ENCODE measurements at places on chromosomes 13 and 19.
A peak's percentile ranks its signal among the peaks of the same experiment; 100 is the strongest.

GRCh38 chr19:29277102-29277501 is 64.2 kb upstream of the UQCRFS1 start:
- no peak for DNase-seq

DNA sequence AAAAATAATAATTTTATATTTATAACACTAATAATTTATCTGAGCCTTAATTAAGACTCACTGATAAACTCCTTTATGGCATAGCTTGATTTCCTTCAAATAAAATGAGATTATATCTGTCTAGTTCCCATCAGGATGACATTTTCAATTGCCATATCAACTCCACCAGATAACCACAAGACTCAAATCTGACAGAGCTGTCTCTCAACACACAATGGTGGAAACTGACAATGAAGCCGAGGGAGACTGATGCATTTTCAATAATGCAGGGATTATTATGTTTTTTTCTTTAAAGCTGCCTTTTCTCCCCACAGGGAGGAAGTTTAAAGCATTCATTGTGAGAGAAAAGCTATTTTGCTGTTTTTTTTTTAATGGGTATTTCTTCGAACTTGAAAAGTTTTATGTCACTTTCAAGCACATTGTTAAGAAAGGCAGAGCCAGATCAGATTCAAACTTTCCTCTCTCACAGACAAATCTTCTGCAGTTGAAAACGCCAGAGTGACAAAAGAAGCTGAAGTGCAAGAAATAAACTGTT is 1326.9 kb upstream of the MIR17HG start:
- no peak for DNase-seq

DNA sequence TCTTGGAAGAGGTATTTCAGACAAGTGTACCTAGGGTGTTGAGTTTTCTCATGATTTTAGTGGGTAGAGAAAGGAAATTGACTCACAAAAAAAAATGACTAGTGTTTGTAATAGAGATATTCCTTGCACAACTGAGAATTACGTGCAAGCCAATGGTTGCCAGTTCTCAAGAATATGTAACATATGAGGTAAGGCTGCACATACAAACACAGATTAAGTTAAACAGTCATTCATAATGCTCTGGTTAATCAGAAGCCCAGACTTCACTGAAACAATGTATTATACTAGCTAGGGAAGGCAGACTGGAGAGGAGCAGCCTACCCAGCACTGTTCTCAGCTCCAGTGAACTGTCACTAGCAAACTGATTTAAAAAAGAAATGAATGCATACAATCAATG is 418.3 kb downstream of the DIAPH3 start:
- no peak for DNase-seq

DNA sequence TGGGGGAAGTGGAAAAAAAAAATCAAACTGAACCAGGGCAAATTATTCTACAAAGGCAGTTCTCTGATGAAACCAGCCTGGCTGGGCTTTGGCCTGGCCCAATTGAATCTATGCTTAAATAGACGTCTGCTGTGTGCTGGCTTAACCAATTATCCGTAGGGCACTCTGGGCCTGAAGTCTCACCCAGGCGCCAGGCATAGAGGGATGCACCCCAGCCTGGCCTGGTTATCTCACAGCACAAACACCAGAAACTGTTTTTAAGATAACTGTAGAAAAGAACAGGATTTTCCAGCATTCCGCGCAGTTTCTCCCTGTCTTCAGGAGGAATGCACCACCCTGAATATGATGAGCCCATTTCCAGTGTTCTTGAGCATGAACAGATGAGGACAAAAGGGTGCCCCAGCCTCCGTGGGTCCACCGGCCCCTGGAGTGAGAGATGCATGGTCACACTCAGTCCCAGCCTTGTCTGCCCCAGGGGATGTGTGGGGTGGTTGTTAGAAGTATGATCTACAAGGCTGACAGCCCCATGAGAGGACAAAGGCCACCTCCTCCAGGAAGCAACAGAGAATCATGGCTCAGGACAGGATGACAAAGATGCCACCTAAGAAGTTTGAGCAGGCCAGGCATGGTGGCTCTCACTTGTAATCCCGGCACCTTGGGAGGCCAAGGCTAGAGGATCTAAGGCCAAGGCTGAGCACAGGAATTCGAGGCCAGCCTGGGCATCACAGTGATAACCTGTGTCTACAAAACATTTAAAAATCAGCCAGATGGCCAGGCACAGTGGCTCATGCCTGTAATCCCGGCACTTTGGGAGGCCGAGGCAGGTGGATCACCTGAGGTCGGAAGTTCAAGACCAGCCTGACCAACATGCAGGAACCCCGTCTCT is 50.2 kb downstream of the PEPD start:
- DNase-seq: no peak

- DNase-seq: peak; percentile 76
Measured at GRCh38 chr19:48719263-48720171, at the start of gene MAMSTR. Gene MAMSTR (minus strand): TSS chr19:48719725. CDS start chr19:48719031, 694 bp downstream.

GRCh38 chr13:32443111-32443510 is 15.2 kb upstream of the N4BP2L1 start:
- DNase-seq: no peak

DNA sequence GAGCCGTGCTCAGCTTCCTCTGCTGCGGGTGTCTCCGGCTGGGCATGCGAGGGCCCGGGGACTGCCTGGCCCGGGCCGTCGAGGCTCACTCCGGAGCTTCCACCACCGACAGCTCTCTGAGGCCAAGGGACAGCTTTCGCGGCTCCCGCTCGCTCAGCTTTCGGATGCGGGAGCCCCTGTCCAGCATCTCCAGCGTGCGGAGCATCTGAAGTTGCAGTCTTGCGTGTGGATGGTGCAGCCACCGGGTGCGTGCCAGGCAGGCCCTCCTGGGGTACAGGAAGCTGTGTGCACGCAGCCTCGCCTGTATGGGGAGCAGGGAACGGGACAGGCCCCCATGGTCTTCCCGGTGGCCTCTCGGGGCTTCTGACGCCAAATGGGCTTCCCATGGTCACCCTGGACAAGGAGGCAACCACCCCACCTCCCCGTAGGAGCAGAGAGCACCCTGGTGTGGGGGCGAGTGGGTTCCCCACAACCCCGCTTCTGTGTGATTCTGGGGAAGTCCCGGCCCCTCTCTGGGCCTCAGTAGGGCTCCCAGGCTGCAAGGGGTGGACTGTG is 1.2 kb downstream of the S1PR4 start:
- DNase-seq: no peak

- DNase-seq: peak; percentile 73
Measured at GRCh38 chr13:27264181-27264580, 6.4 kb upstream of the RASL11A start.

DNA sequence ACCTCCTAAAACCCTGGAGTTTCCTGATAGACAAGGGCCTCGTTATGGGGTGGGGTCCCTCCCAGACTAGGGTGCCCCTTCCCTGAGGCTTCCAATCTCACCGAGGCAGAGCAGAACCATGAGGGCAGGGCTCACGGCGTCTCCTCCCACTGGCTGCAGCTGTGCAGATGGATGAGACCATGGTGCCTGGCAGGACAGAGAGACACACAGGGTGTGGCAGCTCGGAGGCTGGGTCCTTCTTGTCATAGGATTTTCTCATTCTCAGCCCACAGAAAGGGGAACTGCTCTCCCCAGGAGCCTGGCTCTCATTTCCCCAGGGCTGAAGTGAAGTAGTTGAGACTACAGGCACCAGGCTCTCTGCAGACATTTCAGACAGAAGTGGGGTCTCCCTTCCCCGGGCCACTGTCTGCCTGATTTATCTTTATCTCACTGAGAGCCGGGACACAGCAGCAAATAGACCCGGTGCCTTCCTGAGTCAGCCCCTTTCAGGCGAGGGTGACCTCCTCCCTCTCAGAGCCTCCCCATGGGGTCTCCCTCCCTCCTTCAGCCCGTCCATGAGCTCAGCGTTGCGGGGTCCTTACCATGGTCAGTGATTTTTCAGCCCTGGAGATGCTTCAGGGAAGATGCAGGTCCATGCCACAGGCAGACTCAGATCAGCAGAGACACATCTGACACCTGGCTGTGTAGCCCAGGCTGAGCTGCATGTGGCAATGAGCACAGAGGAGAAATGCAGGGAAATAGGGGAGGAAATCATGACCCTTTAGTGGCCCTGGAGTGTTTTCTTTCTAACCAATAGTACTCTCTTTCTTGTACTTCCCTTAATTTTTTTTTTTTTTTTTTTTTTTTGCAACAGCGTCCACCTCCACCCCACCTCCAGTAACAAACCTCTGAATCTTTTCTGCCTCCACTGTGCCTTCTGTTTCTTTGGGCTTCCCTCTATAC is at the start of gene LILRA5:
Gene LILRA5, minus strand, starts transcription at position 731 of the 942 bp plus-strand sequence. Its CDS starts 147 bp downstream, at position 584.
- no peak for DNase-seq

- no peak for DNase-seq
Measured at GRCh38 chr19:48613024-48613851, 1.6 kb downstream of the FAM83E start.

- no peak for DNase-seq
Measured at GRCh38 chr13:111488486-111489132, 168.2 kb downstream of the TEX29 start.

- no peak for DNase-seq
Measured at GRCh38 chr13:73958657-73959397, 175.4 kb downstream of the KLF12 start.

- DNase-seq: no peak
Measured at GRCh38 chr13:110055089-110055488, 251.9 kb downstream of the COL4A1 start.

GRCh38 chr13:69579351-69579750 is 528.3 kb upstream of the ATXN8OS start:
- DNase-seq: peak; percentile 17

DNA sequence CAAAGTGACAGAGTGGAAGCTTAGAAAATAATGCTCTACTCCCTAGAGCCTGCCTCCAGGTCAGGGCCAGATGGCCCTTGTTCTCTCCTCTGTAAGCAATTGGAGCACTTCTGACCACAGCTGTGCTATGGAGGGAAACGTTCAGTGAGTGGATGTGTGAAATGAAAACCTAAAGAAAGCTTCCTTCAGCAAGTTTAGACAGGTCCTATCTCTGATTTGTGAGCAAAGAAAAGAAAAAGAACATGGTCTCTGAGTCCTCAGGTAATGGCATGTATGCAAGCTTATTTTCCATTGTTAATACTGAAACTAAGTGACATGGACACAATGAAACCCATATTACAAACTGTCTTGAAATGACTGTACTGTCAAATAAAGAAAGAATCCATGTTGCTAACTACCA is 1486.8 kb downstream of the EFNB2 start:
- DNase-seq: no peak

- peak; percentile 65 for DNase-seq
Measured at GRCh38 chr13:60689076-60689475, 292.1 kb downstream of the TDRD3 start.

GRCh38 chr13:36125841-36126240 is 5.3 kb downstream of the DCLK1 start:
- no peak for DNase-seq

DNA sequence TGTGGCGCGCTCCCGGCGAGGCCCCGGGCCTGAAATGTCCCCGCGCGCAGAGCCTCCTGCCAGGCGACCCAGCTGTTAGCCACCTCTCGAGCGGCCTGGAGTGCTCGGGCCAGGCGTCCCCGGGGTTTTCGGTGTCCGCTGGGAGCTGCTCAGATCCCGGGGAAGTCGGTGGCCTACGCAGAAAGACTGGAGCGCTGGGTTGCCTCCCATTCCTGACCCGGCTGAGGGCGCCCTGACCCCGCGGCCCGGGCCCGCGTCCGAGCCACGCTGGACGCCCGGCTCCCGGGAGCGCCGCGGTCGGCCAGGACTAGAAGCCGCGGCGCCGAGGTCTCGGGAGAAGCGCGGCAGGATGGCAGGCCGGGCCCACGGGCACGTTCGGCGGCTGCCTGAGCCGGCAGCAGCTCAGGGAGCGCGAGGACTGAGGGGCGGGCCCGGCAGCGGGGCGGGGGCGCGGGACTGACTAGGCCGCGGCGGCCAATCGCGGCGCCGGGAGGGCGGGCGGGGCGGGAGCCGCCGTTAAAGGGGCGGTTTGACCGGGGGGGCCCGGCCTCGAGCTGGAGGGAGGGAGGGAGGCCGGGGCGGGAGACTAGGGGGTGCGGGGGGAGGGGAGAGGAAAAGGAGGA is 1.3 kb upstream of the ZIC2 start:
- DNase-seq: no peak

DNA sequence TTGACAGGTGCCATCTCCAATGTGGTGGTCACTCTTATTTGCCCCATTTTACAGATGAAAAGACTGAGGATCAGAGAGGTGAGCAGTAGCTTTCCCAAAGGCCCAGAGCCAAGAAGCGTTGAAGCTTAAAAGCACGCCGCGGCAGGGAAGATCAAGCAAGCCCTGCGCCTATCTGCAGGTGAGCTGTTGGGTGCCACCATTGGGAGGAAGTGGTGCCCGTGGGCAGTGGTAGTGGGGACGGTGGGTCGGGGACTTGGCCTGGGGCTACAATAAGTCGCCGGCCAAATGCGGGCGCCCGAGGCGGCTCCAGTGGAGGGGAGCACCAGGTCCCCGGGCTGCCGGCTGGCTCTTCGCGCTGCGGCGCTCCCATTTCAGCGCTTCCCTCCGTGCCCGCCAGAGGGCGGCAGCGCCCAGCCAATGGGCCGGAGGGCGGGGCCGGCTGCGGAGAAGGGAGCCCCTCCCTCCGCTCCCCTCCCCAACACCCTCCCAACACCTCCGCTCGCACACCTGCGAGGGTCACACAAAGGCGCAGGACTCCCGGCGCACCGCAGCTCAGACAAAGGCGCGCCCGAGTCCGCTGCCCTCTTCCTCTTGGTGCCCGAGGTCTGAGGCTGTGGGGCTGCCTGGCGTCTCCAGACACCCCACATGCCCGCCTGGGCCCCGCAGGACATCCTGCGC is 744 bp upstream of the POU2F2 start:
- DNase-seq: no peak

GRCh38 chr19:28878862-28879566 is 333.9 kb downstream of the UQCRFS1 start:
- DNase-seq: peak; percentile 72

GRCh38 chr19:50050406-50051227 is 24.8 kb downstream of the ZNF473 start:
- DNase-seq: peak; percentile 72

DNA sequence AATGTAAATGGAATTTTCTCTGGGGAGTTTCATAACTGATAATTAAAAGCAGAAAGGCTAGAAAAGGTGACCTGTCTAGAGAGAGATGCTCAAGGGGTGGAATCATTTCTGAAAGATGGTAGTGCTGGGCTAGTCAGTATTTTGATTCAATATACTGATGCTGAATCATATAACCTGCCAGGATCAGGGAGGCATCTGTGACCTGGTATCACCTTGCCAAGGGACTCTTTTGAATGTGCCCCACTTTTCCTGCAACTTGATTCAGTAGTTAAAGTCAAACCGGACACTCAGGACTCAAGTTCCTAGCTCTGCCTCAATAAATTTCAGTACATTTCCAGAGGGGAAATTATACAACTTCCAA is 15.8 kb downstream of the LCP1 start:
- DNase-seq: no peak

GRCh38 chr13:103961784-103962183 is 895.6 kb upstream of the SLC10A2 start:
- no peak for DNase-seq

- DNase-seq: no peak
Measured at GRCh38 chr19:17104679-17105078, 29.1 kb downstream of the MYO9B start.

DNA sequence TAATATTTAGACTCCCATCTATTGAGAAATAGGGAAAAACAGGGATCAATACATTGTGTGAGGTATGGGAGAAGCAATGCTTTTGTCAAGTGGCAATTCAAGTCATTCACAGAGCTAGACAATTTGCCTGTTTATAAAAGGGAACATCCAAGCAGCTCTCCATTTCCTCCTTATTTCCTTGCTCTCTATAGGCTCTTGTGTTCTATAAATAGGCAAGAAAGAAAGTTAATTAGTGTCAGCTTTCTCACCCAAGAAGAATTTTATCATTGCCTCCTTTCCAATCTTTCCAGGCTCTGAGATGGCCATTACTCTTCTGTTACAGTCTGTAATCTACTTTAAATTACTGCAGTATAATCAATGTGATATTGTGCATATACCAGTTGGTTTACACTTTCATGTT is 199.9 kb downstream of the LHFPL6 start:
- DNase-seq: no peak

- peak; percentile 32 for DNase-seq
Measured at GRCh38 chr13:91304741-91305140, 42.7 kb upstream of the MIR17HG start.

Measured in muscle of back (tissue), 13 donors.